NCI-H1105 treated with DMSO at 0.1 percent for 48 hours (cell line): ENCODE measurements at places on chromosomes 5 and 9.

DNA sequence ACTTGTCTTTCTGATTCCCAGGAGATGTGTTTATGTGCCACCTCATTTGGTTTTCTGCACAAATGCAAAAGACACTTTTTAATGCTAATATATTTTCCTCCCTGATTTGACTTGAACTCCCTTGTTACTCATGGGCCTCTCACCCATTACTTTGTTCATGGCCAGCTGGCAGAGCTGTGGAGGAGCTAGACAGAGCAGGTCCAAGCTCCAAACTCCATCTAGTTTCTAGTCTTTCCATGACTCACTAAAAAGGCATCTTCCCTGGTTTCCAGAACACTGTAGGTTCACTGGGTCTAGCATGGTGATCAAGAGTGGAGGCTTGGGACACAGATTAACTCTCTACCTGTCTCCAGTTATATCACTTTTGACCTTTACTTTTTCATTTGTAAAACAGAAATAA is 161.0 kb upstream of the SLC28A3 start:
- DNase-seq = no peak

DNA sequence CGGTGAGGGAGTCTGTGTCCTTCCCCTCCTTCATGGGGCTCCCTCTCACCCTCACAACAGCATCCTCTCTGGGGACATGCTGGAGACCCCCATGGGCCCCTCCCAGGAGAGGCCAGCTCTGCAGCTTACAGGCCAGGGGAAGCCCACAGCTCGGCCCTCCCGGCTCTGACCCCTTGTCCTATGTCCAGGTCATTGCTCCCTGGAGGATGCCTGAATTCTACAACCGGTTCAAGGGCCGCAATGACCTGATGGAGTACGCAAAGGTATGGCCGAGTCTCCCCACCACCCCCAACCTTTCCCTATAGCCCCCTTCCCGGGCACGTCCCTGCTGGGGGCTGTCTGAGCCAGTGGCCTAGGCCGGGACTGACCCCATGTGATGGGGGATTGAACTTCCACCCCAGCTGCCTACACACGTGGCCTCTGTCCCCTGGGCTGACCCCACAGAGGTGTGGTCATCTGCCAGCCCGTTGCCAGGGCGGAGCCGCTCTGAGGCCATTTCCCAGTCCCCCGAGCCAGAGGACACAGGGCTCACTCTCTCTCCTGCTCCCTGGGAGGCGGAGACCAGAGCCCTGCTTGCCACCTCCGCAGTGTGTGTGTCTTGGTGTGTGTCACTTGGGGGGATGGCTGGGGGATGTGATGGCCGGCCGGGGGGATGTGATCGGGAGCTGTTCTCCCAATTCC is 21.9 kb downstream of the ASS1 start:
- DNase-seq = no peak

- DNase-seq = no peak
Measured at GRCh38 chr5:169991115-169991869, 11.0 kb upstream of the INSYN2B start.

DNA sequence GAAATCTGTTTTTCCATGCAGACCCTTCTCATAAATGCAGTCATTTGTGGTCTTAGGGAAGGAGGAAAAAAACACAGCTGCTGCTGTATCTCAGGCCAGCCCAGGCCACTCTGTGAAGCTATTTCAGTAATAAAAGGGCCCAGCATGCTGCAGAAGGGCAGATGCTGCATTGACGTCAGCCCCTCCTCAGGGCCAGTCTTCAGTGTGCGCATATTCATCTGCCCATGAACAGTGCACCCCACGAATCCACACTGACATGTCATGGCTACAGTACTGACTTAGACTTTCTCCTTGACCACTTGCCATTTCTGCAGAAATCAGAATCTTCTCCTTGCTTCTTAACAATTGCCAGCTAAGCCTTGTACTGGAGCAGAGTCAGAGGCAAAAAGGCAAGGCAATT is 304.7 kb downstream of the GABRG2 start:
- no peak for DNase-seq

DNA sequence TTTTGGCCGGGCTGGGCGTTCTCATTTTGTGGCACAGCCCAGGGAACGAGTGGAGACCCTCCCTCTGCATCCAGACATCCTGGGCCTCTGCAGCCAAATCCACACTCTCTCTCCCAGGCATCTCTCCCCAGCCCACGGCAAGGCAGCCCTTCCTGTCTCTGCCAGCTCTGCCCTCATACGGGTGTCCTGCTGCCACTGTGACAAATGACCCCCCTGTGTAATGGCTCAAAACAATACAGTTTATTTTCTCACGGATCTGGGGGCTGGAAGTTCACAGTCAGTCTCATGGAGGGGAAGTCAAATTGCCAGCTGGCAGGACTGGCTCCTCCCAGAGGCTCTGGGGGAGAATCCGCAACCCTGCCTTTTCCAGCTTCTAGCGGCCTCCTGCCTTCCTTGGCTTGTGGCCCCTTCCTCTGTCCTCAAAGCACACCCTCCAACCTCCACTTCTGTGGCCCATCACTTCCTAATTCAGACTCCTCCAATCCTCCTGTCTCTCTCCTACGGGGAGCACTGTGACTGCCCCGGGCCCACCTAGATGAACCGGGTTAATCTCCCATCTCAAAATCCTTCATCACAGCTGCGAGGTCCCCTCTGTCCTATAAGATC is 70.2 kb upstream of the COL5A1 start:
- no peak for DNase-seq

GRCh38 chr5:94080390-94080789 is 339.0 kb upstream of the POU5F2 start:
- no peak for DNase-seq

DNA sequence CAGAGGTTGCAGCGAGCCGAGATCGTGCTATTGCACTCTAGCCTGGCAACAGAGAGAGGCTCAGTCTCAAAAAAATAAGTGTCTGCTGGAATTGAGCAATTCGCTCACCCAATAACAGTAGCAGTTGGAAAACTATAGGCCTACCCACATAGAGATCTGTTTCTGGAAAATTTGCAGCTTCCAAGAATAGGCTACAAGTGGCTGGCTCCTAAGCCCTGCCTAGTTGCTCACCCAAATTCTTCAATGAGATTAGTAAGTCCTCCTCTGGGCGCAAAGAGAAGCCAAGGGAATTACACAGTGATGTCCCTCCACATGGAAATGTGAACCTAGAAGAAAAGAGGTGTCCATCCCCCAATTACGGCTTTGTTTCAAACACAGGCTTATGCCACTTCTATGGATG is 42.6 kb upstream of the RNF38 start:
- DNase-seq = no peak

GRCh38 chr5:45793638-45794532 is 97.7 kb upstream of the HCN1 start:
- no peak for DNase-seq

DNA sequence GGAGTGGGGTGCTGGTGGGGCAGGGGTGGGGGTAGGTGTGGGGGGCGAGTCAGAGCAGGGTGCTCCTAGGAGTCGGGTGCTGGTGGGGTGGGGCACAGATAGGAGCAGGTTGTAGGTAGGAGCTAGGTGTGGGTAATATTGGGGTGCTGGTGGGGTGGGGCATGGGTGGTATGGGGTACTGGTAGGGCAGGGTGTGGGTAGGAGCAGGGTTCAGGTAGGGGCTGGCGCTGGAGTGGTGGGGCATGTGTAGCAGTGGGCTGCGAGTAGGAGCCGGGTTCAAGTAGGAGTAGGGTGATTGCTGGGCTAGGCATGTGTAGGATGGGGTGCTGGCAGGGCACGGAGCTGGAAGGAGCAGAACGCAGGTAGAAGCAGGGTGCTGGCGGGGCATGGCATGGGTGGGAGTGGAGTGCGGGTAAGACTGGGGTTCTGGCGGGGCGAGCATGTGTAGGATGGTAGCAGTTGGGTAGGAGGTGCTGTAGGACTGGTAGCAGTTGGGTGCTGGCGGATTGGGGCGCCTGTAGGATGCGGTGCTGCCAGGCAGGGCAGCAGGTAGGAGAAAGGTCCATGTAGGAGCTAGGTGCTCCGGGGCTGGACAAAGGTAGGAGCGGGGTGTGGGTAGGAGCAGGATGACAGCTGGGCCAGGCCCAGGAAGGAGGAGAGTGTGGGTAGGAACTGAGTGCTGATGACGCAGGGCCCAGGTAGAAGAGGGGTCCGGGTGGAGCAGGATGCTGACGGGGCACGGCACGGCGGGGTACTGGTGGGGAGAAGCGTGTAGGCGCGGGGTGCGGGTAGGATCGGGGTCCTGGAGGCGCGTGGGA is 105.5 kb upstream of the SIMC1 start:
- no peak for DNase-seq

- DNase-seq = no peak
Measured at GRCh38 chr5:155089643-155090042, 76.1 kb downstream of the KIF4B start.

DNA sequence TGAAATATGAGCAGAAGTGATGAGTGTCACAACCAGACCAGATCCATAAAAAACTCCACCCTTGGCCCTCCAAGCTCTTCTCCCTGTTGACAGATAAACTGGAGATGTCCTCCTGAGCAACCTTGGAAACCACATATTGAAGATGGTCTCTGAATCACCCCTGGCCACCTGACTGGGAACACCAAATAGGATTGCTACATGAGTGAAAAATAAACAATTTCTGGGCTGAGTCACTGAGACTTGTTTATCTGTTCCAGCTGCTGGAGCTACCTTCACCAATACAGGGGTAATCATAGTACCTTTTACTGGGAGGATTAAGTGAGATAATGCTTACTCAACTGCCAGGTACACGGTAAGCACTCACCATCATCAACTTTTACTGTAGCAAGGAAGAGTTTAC is 53.3 kb downstream of the PCA3 start:
- no peak for DNase-seq

DNA sequence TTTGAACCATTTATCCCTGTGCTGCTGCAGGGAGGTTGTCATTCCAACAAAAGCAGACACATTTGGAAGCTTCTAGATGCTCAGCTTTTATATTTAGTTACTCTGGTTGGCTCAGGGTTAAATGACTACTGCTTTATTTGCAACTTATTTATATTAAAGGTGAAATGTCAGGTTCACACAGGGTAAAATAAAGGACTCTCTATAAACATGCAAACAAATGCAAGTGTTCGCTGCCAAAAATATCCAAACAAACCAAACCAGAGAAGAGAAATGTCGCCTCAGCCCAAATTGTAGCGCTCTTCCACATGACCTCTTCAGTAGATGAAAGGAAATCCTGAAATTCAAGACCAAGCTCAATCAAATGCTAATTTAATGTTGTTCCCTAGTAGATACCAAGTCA is 57.0 kb upstream of the LIFR start:
- no peak for DNase-seq

- no peak for DNase-seq
Measured at GRCh38 chr9:30846651-30847050, 1537.8 kb upstream of the ACO1 start.

DNA sequence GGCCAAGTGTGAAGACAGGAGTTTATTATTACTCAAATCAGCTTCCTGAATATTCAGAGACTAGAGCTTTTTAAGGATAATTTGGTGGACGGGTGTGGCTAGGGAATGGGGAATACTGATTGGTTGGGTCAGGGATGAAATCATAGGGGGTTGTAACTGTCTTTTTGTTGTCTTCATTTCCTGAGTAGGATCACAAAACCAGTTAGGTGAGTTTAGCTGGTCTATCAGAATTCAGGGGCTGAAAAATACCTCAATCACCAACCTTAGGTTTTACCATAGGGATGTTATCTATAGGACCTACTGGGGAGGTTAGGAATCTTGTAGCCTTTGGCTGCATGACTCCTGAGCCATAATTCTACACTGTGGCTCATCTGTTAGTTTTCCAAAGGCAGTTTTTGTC is 235.8 kb downstream of the YTHDC2 start:
- no peak for DNase-seq

DNA sequence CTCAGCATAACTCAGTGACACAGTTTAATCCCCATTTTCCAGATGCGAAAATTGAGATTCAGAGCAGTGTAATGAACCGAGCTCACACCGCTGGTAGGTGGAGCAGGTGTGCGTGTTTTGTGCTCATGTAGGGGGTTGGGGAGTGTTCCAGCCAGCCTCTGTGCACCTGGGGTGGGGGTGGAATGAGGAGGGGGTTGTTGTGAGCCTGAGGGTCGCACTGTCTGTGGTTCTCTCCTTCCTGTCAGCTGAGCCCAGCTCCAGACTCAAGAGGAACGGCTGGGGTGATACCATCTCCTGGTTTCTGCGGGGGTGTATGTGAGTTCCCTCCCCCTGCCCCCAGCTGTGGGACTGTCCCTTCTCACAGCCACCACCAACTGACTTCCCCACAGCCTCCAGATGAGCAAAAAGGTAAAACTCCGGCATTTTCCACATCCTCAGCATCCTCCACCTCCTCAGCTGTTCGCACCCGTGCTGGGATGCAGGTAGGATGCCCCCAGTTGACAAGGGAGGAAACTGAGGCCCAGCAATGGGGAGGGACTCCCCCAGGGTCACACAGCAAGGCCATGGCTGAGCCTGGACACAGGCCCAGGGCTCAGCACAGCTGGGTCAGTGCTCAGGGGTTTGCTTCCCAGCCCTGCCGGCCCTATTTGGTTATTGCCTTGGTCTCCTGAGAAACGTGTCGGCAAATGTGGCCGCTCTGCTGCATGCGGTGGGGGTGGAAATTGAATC is 2.1 kb downstream of the SH2D3C start:
- DNase-seq = no peak

DNA sequence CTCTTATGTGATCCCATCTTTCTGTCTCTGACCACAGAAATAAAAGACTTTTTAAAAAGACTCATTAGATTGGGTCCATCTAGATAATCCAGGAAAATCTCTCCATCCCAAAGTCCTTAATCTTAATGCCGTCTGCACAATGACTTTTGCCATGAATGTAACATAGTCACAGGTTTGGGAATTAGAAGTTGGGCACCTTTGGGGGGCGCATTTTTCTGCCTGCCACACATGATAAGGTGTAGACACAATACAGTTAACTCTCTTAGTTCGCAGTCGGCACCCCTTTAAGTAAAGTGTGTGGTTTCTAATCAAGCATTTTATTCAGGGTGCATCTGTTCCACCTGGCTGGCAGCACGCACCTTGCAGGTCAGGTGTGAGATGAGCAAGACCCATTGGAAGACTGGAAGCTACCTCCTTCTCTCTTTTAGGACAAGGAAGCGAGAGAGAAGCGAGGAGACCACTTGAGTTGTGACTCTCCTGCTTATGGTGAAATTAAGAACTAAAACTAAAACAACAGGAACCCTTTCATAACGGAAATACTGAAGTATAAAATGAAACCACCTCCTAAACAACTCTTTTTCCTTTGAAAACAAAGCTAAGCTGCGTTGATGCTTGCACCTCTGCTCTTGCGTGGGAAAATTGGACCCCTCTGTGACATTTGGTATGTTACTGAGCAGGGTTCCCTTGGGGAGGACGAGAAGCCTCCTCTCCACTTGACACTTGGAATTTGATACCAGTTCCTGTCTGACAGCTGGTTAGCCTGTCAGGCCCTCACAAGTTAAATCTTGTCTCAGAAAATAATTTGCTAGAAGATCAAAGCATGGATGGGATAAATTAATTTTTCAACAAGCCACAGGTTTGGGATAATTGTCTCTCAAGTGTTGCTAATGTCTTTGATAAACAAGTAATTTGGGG is 304.6 kb upstream of the DMRT1 start:
- DNase-seq = peak; percentile 96

- no peak for DNase-seq
Measured at GRCh38 chr9:121286688-121286972, 18.7 kb downstream of the GSN start.
